Stimulated activated CD8-positive, alpha-beta memory T cell treated with anti-CD3 and anti-CD28 coated beads, Interleukin-15, amount 100 ng/mL, for 24 hours (primary cell): ENCODE measurements at places on chromosomes 4 and X.

- DNase-seq, result no peak
Observed at GRCh38 chrX:40145923-40146261, 48.1 kb upstream of the BCOR start.

GRCh38 chr4:10118048-10119004 is 1.7 kb upstream of the WDR1 start:
- no peak for DNase-seq

DNA sequence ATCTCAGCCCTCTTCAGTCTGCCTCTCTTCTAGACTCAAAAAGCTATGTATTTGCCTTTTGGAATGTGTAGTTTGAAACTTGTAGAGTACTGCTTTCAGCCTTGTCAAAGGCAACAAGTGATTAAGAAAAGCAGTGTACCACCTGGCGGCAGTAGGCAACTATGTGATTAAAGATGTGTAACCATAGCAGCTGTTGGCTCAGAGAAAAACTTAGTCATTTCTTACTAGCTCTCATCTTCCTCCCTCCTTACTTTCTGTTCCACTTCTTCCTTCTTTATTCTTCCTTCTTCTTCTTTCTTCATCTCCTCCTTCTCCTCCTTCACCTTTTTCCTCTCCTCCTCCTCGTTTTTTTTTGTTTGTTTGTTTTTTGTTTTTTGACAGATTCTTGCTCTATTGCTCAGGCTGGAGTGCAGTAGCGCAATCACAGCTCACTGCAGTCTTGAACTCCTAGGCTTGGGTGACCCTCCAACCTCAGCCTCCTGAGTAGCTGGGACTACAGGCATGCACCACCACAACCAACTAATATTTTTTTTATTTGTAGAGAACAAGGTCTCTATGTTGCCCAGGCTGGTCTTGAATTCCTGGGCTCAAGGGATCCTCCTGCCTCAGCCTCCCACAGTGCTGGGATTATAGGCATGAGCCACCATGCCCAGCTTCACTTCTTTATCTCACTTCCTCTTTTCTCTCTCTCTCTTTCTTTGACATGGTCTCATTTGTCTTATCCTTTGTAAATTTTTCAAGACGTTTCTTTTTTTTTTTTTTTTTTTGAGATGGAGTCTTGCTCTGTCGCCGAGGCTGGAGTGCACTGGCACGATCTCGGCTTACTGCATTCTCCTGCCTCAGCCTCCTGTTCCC is 32.6 kb downstream of the ABHD18 start:
- no peak for DNase-seq

DNA sequence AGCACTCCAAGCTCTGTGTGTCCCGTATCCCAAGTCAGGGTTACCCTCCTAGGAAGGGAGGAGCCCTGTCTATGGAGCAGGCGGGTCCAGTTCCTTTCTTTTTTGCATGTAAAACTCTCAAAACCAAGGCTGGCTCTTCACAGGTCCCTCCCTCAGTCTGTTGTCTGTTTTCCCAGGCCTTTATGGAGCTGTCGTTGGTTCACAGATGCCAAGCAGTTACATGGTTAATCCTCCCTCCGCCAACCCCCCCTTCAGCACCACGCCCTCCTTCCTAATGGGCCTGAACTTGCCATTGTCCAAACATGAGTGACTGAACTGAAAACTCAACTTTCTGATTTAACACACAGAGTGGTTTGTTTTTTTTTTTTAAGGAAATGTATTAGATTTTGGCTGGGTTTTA is 148.3 kb downstream of the STOX2 start:
- DNase-seq, result no peak

DNA sequence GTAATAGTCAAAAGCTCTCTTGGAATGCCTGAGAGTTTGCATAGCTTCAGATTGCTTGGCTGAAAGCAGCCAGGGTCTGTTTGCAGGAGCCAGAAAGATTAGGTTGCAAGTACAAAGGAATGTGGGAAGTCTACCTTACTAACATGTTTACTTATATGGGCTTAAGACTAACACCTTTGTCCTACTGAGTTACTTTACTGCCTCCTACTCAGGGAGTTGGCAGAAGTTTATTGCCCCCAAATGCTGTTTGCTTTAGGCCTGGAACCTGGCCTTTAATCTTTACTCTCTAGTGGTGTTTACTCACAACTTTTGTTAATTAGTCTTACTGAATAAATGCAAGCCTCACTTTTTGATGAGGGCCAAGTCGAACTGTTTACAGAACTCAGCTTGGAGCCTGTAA is 219.4 kb upstream of the ZC4H2 start:
- DNase-seq, result no peak

GRCh38 chrX:42098900-42099299 is 175.5 kb upstream of the CASK start:
- DNase-seq, result no peak

- DNase-seq, result no peak
Observed at GRCh38 chrX:115232933-115233496, 881 bp downstream of the LRCH2 start.

DNA sequence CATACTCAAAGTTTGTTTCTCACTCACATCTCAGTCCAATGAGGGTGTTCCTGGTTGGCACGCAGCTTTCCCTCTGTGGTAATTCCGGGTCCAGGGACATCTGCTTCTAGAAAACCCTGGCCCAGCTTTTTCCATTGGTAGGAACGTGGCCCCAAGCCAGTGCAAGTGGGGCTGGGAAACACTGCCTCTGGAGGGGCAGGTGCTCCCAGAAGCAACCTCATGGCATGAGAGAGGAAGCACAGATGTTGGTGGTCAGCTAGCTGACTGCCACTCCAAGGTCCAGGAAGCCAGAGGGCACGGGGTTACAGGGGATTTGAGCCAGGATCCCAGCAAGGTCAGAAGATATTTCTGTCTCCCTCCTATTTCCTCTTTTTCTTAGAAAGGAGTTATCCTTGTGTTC is 47.5 kb downstream of the DCTD start:
- no peak for DNase-seq

DNA sequence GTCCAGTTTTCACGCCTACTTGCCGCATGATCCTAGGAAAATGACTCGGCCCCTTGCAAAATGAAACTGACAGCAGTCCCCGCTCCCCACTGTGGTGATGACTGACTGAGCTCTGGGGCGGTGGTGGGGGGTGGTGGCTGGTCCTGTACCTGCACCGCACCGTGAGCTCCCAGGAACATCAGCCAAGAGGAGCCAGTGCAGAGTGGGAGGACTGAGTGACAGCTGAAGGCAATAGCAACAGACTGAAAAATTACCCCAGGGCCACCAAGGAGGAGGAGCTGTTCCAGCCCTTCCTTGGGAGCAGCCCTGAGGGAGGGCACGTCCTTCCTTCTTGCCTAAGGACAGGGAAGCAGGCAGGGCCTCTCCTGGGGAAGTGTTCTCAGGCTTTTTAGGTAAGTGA is 2.4 kb upstream of the C4orf50 start:
- DNase-seq, result no peak

GRCh38 chrX:107924136-107924746 is 57.9 kb downstream of the TEX13B start:
- DNase-seq, result no peak

DNA sequence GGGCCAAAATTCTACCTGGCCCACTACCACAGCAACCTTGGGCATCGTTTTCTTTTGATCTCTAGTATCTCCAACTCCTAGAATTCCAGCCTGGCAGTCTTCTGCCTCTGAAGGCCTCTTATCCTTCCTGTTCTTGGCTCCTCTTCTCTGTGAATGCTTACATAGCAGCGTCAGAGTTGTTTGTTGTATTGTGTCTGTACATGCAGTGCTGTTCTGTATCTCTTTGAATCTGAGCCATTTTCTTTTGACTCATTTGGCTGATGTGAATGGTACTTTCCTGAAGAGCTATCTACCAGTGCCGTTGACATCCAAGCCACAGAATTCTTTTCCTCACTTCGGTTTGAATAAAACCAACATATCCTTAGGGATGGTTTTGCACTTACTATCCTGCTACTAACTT is 79.2 kb downstream of the TMEM164 start:
- no peak for DNase-seq

DNA sequence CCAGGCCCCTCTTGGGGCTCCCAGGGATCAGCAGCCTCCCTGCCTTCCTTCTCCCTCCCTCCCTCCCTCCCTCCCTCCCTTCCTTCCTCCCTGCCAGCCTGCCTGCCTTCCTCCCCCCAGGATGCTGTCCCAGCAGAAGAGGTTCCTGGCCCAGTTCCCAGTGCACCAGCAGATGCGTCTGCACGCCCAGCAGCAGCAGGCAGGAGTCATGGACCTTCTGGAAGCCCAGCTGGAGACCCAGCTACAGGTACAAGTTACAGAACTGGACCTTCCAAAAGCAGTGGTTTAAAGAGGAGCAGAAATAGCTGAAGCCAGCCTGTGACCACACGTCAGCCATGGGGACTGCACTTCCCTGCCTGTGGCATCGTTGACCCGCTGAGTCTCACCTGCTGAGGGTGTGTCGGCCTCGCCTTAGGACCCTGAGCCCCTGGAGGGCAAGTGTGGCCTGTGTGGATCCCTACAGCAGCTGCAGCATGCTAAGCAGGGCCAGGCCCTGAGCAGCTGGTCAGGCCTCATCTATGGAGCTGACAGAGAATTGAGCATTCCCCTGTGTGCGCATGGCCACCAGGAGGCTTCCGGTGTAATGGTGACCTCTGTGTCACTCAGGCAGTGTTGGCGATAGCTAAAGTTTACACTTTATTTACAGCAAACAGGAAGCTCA is 84.7 kb downstream of the CRMP1 start:
- no peak for DNase-seq

- no peak for DNase-seq
Observed at GRCh38 chrX:107445146-107445545, 4.3 kb upstream of the FRMPD3 start.

- DNase-seq, result no peak
Observed at GRCh38 chrX:8413279-8413678, 51.4 kb upstream of the VCX3B start.

DNA sequence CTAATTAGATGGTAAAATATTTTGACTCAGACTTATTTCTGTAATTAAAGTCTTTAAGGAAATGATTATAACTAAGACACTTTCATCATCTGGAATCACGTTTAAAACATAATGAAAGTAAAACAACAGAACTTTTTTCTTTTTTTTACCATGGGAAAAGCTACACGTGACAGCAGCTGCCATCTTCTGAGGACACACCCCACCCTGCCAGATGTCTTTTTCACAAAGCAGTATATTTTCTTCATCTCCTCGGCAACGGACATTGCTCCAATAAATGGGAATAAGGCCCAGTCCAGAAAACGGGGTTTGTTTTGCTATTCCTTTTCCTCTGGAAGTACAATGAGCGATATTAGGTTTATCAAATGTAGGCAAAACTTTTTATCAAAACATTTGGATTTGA is 17.5 kb downstream of the PRSS12 start:
- DNase-seq, result no peak

DNA sequence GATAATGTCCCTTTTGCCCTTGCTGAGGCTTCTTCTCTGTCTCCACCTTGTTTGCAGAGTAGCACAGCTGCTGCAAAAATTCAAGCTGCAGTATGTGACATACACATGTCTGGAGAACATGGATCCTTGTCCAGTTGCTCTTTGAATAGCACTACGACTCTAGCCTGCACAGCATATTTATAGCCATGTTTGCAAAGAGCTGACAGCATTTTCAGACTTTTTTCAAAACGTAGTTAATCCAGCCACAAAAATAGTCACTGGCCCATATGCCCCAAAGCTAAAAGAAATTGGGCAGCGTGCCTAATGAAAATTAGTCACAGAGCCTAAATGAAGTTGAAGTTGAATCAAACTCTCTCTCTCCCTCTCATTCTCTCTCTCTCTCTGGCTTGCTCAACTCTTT is 17.5 kb downstream of the SLC16A2 start:
- DNase-seq, result no peak

GRCh38 chr4:144213371-144213770 is 72.9 kb upstream of the GYPA start:
- DNase-seq, result no peak

DNA sequence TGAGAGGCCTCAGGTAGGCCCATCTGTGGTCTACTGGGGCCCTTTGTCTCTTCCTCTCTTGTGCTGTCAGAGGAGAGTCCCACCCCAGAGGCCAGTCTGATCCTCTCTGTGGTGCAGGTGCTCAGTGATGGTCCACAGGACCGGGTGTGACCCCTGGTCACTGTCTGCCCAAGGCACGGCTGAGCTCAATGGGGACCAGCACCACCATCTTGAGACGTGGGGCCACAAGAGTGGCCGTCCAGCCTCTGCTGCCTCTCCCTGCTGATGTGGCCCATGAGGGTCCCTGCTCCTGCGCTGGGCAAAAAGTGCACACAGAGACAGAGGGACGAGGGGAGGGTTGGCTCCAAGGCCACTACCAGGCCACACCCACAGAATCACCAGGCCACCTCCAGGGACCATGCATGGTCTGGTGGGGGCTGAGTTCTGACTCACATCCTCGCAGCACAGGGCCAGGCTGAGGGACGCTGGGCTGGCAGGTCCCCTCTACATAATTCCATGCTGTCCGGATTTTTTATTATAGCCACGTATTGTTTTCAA is 88.3 kb downstream of the FAM53A start:
- DNase-seq, result no peak

DNA sequence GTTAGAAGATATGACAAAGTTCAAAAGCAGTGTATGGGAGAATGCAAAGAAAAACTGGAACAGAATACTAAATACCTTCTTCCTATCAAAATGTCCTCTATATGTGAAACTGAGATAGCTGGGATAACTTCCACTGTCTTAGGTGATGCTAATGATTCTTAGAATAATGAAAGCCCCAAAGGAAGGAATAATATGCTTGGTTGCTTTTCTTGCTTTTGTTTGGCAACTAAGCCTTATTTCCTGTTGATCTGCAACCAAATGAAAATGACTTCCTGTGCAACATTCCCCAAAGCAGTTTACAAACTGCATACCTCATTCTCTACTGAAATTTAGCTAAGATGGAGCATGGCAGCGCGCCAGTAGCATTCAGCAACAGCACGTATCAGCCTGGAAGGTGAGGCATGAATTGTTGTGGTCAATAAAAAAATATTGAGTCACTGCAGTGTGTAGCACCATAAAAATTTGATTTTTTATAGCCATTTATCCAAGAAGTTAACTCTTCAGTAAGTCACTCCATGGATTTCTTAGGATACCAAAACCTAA is 18.7 kb downstream of the NDNF start:
- DNase-seq, result no peak

GRCh38 chrX:38649674-38650647 is 88.6 kb downstream of the TSPAN7 start:
- no peak for DNase-seq

- DNase-seq, result no peak
Observed at GRCh38 chrX:118493016-118493415, 2.6 kb upstream of the DOCK11 start.

GRCh38 chr4:18815081-18815778 is 793.7 kb upstream of the LCORL start:
- DNase-seq, result no peak

- DNase-seq, result no peak
Observed at GRCh38 chrX:53223955-53224859, 800 bp downstream of the KDM5C start.

GRCh38 chrX:99384594-99385374 is 1025.3 kb downstream of the PCDH19 start:
- DNase-seq, result no peak

DNA sequence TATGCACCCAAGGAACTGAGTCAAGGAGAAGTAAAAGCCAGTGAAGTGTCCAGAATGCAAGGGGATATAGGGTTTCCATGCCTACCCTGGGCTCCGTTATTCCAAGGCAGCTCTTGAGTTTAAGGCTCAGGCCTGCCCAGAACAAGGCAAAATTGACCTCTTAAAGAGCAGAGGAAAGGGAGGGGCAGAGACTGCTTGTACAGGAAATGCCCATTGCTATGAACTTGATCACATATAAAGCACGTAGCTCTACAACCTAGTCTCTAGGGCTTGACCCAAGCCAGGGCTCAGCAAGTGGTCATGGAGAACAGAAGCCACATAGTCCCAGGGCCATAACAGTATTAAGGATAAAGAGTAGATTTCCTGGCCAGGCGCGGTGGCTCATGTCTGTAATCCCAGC is 58.2 kb upstream of the MSN start:
- no peak for DNase-seq

- DNase-seq, result no peak
Observed at GRCh38 chr4:112942077-112942476, 107.4 kb upstream of the ANK2 start.
